Esophagus squamous epithelium (tissue), 5 donors: ENCODE measurements at places on chromosomes 2 and 18.

DNA sequence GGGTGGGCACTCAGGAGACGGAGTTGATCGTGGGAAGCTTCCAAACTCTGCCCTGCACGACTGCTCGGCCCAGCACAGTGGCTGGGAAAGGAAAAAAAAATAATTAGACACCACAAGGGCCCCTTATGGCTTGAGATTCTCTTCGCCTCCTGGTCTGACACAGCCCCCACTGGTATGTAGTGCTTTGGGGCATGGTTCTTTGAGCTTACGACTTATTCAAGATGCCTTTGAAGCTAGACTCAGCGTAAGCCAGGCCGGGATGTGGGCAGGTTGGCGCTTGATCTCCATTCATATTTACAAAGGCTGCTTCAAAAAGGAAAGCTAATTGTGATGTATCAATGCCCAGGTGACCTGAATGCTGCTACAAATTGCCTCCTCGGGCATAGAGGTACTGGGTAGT is 50.5 kb downstream of the CXCR4 start:
- DNase-seq = no peak

- DNase-seq = no peak
These were observed 285.9 kb downstream of the FBXO15 start for GRCh38 chr18:73861771-73862170.

DNA sequence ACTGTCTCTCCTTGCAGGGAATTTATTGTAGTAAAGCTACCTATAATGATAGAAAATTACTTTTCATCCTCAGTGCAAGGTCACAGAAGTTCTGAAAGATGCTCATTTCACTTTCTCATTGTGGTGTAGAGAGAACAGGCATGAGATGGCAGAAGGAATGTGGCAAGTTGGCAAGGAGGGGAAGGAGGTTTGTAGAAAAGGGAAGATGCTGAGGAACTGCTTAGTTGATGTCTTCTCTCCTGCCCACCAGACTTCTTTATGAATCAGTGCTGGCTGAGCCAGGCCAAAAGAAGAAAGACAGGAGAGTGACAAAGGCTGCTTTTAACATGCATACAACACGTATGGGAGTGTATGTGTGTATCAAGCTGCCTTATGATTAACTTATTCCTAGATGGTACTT is 164.4 kb downstream of the PRPF40A start:
- no peak for DNase-seq

GRCh38 chr2:120793682-120794403 is 58.2 kb downstream of the GLI2 start:
- DNase-seq = no peak

- no peak for DNase-seq
These were observed 609.5 kb upstream of the SLC8A1 start for GRCh38 chr2:41061356-41061755.

DNA sequence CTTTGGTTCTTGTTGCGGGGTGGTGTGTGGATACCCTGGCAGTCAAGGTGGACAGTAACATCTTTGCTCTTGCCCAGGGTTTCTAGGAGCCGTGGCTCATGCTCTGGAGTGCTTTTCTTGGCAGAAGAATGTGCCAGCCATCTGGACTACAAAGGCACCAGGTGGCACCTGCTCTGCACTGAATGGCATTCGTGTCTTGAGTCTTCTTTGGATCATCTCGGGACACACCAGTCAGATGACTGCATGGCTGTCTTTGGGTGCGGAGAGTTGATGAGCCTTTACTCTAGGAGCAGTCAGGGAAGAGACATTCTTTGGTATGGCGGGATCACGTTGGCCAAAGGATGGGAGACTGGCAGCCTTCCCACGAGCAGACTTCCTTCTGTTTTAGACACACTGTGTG is 104.1 kb upstream of the SEC11C start:
- DNase-seq = no peak

GRCh38 chr2:185876234-185876633 is 137.6 kb downstream of the FSIP2 start:
- DNase-seq = no peak

DNA sequence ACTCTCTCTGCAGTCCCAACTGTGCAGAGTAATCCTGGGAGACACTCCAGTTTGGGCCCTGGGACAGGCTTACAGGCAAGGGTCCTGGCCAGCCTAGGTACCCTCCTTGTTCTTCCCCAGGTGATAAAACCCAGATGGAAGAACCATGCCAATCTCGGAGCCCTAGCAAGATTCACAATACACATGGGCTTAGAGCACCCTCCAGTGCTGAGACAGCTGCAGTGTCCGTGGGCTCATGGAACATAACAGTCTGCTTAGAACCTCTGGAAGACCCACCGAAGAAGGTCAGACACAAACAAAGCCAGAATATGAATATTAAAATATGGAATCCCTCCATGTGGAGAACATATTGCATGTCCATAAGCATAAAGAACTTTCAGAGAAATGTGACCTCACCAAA is 568.1 kb downstream of the KCNJ3 start:
- DNase-seq = no peak

- DNase-seq = no peak
These were observed 273.5 kb downstream of the CDH20 start for GRCh38 chr18:61606759-61607158.

DNA sequence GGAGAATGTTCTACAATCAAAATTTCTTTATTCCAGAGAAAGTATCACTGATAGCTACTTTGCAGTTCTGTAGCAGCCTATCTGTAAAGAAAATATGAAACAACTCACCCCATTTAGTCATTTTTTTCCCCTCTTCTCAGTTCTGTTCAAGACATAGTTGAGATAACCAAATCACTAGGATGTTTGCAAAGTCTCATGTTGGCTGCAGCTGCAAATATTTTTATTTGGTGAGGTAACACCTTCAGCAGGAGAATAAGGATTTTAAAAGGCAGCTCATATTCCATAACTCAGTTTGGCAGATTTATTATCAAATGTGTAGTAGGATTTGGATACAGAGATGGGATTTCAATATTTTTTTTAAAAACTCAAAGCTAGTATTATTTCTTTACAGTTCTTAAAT is 41.0 kb downstream of the HNRNPLL start:
- DNase-seq = no peak

- DNase-seq = no peak
These were observed 72.7 kb downstream of the GREB1L start for GRCh38 chr18:21314724-21315123.

- DNase-seq = no peak
These were observed 46.5 kb downstream of the CENPO start for GRCh38 chr2:24839729-24840128.

DNA sequence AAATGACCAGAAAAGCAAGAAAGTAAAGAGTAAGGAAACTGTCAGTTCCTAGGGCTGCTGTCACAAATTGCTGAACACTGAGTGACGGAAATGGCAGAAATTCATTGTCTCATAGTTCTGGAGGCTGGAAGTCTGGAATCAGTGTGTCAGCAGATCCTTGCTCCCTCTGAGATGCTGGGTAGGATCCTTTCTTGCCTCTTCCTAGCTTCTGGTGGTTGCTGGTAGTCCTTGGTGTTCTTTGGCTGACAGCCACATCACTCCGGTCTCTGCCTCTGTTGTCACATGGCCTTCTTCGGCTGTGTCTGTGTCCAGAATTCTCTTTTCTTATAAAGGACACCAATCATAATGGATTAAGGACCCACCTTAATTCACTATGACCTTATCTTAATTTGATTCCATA is 21.9 kb downstream of the PLEKHB2 start:
- DNase-seq = no peak

- DNase-seq = no peak
These were observed 59.8 kb downstream of the BMP10 start for GRCh38 chr2:68811364-68811763.

DNA sequence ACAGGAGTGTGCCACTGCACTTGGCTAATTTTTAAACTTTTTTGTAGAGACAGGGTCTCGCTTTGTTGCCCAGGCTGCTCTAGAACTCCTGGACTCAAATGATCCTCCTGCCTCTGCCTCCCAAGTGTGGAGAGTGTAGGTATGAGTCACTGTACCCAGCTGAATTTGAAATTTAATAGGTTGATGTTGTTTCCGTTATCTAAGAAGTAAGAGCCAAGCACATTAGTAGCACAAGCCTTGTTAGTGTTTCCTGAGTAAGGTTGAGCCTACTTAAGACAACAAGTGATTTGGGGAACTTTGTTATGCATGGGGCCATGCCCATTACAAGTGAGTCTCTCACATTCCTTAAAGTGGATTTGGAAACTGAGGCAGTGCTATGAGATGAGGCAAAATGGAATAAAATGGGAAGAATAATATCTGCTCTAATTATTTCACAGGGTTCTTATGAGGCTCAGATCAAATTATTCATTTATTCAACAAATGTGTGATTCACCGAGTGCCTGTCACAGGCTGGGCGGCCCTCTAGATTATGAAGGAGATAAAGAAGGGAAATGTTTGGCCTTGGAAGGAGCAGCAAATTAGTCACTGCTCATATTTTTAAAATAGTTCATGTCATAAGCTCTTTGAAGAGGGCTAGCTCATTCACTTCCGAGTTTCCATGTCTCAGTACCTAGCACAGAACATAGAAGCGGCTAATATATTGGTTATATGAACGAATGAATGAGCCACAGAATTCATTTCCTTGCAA is 217.2 kb downstream of the LDLRAD4 start:
- DNase-seq = no peak

DNA sequence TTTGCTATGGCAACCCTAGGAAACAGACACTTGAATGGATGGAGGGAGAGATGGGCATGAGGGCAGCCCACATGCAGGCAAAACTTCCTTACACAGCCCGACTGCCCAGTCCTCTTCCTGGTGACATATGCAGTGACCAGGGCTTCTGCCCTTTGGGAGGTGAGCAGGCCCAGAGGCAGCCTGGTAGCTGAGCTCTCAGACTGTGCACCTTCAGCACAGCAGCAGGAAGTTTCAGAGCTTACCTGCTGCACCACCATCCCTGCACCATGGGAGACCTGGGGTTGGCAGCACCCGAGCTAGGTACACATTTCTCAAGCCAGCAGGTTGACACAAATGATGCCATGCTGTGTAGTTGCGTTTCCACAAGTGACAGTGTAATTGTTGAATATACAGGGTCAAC is 97.6 kb upstream of the LMAN1 start:
- no peak for DNase-seq

DNA sequence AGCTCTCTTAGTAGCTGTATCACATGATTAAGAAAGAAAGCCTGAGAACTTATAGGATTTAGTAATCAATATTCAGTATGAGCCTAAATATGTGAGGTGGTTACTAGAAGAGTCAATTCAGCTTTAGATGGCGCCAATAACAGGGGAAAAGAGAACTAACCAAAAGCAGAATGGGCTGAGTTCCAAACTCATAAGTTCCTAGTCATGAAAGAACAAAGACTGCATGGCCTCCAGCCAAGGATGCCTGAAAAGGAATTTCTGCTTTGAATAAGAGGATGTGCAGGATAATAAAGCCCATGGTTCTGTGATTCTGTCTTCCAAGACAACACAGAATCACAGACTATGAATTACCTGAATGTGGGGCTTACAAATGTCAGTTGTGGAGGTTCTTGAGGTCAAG is 196.5 kb downstream of the SATB2 start:
- DNase-seq = no peak

GRCh38 chr18:27449104-27449503 is 264.0 kb upstream of the CHST9 start:
- DNase-seq = no peak

- no peak for DNase-seq
These were observed 272.3 kb upstream of the EPHA4 start for GRCh38 chr2:221844212-221845020.

- DNase-seq = no peak
These were observed 70.8 kb downstream of the TPGS2 start for GRCh38 chr18:36757991-36758390.

GRCh38 chr2:70959851-70960832 is 18.3 kb upstream of the ANKRD53 start:
- DNase-seq = no peak

DNA sequence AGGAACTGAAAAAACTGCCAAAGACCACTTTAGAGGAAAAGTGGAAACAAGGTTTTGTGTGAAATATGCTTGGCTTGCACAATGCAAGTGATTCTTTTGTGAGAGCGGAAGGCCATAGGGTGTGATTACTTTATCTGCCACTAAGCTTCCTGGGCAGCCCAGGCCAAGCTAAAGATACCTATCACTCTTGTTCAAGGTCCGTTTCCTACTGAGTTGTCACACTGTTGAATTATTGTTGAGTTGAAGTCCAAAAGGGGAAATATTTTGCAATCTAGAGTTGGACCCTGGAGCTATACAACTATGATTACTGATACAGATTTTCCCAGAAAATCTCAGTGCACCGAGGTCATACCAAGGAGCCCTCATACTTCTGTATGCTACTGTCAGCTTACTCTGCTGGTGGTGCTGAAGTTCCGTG is 72.7 kb upstream of the CTAGE1 start:
- no peak for DNase-seq

GRCh38 chr2:219744600-219744999 is 117.2 kb downstream of the SLC4A3 start:
- DNase-seq = no peak

GRCh38 chr2:24362253-24362652 is 1.9 kb upstream of the ITSN2 start:
- DNase-seq = no peak

DNA sequence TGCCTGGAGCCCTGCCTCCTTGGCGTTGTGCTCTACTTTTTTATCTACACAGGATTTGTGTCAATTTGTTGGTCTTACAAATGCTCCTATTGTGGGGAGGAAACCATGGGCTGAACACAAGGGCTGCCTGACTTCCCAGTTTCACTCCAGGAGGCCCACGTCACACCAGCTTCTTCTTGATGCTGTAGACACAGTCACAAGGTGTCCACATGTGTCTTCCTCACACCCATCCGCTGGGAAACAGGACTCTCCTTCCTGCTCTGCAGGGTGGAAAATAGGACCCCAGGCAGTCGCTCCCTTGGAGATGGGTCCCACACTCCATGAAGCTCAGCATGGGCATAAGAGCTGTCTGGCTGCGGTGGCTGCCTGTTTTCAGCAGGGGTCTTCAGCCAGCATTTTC is 468.2 kb downstream of the EPHA4 start:
- no peak for DNase-seq

DNA sequence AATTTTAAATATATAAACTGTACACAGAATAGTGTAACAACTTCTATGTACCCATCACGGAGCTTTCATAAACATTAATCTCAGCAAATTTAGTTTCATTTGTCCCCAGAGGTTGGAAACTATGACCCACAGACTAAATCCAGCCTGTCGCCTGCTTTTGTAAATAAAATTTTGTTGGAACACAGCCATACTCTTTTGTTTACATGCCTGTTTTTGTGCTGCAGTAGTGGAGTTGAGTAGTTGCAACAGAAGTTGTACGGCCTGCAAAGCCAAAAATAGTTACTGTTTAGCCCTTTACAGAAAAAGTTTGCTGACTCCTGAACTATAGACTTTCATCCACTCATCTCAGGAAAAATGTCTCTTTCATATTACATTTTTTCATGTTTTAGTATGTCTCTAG is 39.8 kb downstream of the RBM45 start:
- DNase-seq = no peak
